ENCODE measurements at places on chromosomes 1 and 21.

GRCh38 chr1:71233645-71234044, 152.8 kb upstream of the ZRANB2 start:
- DNase-seq, result no peak

DNA sequence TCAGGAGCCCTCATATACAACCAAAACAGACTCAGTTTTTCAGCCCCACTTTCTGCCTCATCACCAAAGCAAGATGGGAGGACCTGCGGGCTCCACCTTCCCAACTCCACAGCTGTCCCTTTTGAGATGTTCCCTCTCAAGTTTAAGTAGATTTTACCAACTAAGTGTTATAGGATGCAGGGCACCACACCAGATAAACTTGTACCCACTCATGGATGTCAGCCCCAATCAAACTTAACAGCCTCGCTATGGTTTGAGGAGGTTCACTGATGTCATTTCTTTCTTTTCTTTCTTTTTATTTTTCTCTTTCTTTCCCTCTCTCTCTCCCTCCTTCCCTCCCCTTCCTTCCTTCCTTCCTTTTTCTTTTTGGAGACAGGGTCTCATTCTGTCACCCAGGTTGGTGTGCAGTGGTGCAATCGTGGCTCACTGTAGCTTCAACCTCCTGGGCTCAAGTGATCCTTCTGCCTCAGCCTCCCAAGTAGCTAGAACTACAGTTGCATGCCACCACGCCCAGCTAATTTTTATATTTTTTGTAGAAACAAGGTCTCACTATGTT, 13.4 kb downstream of the CD58 start:
- no peak for DNase-seq

GRCh38 chr1:87141556-87141955, 187.1 kb upstream of the LMO4 start:
- no peak for DNase-seq

DNA sequence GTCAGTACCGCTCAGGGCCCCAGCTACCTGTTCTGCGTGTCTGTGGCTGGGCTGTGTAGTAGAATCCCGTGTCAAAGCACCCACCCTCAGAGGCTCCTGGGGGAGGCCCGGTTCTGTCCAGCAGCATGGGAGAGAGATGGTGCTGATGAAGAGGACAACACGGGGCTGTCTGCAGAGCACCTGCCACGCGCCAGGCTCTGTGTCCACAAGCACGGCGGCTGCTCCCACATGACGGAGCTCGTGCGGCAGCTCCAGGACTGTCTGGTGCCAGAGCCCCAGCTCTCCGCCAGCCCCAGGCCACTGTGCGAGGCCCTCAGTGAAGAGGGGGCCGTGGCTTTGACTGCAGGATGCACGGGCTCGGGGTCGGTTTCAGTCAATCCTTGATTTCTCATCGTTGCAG, 42.0 kb upstream of the TSPEAR start:
- DNase-seq, result no peak

DNA sequence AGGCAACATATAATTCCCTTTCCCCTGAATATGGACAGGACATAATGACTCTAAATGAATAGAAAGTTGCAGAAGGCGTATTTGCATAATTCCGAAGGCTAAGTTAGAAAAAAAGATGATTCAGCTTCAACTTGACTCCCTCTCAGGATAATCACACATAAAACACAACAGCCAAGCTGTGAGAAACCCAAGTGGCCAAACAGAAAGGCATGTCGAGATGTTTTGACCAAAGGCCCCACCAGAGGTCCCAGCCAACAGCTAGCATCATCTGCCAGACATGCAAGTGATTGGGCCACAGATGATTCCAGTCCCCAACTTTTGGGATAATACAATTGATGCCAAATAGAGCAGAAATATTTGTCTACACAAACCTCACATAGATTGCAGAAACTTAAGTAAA, 444.9 kb downstream of the LTN1 start:
- DNase-seq, result no peak

- no peak for DNase-seq
Observed at GRCh38 chr1:15953791-15954241, 22.1 kb downstream of the ZBTB17 start.

GRCh38 chr1:205760606-205761005, 10.6 kb upstream of the NUCKS1 start:
- DNase-seq, result peak; percentile 30

GRCh38 chr1:200629876-200630514, 9.4 kb upstream of the KIF14 start:
- DNase-seq, result no peak
